ENCODE measurements at places on chromosomes 7 and 10.

- no peak for DNase-seq
Measured at GRCh38 chr10:12728494-12728893, 273.0 kb downstream of the CCDC3 start.

DNA sequence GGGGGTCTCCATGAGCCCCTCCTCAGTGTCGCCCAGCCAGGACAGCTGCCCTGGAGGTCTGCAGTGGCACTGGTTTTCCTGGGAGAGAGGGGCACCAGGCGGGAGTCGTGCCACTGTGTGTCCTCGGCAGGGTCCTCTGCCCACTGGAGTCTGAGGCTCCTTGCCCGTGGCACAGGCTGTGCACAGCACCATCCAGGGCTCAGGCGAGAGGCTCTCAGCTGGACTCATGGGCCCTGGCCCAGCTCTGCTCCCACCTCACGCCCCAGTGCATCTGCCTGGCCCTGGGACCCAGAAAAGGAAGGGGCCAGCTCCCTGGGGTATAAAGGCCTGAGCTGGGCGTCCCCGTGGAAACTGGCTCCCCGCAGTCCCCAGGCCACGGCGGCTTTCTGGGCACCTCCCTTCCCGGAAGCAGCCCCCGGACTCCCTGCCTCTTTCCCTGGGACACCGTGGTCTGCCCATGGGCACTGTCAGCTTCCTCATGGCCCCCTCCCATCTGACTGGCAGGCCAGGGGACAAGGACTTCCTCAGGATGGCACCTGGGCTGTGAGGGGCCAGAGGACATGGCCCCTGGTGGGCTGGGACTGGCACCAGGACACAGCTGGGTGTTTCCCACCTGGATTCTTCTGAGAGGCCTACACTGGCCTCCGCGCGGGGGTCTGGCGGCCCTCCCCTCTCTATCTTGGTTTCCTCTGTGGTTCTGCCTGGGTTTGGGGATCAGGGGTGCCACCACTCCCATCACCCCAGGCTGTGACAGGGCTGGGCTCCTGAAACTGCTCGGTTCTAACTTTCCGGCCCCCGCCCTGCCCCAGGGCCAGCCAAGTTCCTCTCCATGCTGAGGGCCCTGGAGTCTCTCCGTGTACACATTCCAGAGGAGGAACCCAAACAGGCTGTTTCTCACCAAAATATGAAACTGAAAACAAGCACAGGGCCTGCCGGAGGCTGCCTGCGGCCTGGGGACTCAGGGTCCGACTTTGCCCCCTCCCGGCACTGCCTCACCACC lies 5.5 kb downstream of the FOXL3 start:
- no peak for DNase-seq

DNA sequence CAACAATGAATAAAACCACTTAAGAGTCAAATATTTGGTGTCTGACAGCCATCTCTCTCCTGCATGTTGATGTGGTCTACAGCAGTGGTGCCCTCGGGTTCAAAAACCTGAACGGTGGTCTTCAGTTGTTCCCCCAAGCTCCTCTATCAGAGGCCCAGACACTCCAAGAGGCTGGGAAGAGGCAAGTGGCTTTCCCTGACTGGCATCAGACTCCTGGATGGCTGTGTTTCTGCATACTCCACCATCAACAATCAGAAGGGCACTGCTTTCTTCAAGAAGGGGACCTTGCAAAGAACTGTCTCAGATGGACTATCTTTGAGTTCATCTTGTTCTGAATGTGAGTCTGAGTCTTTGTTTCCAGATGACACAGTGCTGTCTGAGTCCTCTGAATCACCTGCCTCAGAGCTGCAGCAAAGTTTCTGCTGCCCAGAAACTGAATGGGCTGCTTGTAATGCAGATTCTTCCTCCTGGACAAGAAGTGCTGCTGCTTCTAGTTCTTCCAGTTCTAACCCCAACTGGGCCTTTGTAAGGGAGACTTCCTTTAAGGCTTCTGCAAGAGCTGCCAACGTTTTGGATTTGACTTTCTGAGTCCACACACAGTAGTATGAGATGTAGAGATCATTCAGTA lies 5.9 kb upstream of the SGMS1 start:
- no peak for DNase-seq

- DNase-seq = no peak
Measured at GRCh38 chr10:100008142-100008522, 1.6 kb downstream of the DNMBP start.

DNA sequence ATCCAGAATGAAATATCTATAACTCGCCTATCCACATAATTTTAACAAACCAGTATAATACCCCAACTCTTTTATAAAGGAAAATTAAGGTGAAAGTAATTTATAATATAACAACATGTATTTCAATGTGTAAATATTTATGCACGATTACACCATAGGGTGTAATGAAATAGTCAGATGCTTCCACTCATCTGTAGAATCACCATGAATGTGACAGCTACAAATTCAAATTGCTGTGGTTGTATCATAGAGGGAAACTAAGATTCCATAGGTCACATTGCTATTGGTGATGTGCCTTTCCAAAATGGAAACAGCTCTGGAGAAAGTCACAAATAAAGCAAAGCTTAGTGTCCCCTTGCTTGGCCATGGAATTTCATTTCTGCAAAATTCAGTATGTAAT lies 95.7 kb downstream of the CPED1 start:
- DNase-seq = no peak

DNA sequence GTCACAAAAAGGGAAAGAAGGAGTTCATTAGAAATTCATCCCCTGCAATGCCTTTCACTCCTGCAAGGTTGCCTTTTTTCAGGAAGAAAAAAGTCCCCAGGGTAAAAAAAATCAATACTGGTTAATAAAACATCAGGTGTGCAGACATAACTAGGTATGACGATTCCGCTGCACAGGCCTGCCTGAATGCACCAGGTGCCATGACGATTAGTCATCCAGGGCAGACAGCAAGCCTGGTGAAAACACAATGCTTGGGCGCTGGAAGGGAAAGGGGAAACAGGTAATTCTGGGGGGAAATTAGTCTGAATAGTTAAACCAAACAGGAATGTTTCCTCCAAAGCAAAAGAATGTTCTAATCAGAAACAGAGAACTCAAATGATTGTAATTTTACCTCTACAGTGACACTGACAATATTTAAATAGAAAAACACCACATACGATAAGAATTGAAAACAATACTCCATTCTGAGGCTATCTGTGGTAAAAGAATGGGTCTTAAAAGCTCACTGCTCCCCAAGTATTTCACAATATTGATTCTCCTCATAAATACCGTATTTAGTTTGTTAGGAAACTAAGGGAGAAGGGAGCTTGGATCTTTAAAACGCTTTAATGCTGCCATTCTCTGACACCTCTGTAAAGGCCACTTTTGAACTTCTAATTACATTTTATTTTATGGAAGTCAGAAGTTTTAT lies 45.2 kb downstream of the VPS41 start:
- no peak for DNase-seq

Data from NK-92 treated with Interleukin-12 subunit alpha and Interleukin-12 subunit beta, amount 100 ng/mL, for 24 hours (cell line).